ENCODE measurements at places on chromosomes 2 and 18.
A peak's percentile ranks its signal among the peaks of the same experiment; 100 is the strongest.

GRCh38 chr2:60836491-60836890 is 44.9 kb upstream of the REL start:
- no peak for DNase-seq

GRCh38 chr2:164896634-164897355 is 55.2 kb upstream of the COBLL1 start:
- DNase-seq = peak; percentile 34

- DNase-seq = no peak
These were observed 19.3 kb downstream of the PRKAG3 start for GRCh38 chr2:218812096-218812815.

GRCh38 chr2:226020176-226020575 is 620.7 kb downstream of the NYAP2 start:
- DNase-seq = no peak

DNA sequence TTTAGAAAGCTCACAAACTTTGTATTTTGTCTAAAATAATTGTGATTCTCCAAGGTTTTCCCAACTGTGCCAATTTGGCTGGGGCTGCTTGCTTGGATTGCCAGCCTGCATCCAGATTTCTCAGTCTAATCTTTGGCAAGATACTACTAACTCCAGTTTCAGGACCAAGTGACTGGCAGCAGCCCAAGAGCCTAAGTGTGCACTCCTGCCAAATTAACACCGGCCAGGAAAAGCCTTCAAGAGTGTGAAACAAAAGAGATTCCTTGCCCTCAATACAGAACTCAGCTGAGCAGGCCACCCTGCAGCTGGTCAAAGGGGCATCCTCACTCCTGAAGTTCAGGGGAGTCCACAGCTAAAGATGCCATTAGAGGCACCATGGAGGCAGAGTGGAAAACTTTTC is 589.0 kb upstream of the ACVR2A start:
- DNase-seq = no peak

DNA sequence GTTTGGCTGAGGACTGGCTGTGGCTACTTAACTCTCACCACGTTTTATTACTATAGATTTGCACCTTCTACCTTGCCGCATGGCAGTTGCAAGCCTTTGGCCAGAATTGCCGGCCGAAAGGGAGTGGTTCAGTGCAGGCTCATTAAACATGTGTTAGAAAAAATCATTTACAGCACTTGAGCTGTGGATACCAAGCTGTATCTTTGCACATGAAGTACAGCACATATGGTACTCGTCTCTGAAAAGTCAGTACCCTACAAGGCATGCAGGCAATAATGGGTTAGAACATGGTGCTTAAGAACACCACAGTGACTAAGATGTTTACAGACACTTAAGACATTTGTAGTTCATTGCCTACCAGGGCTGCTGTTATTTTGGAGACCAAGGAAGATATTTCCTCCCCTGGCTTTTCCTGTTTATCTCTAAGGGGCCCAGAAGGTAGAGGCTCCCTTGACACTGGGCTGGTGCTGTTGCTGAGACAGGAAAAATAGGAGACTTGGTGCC is 103.1 kb downstream of the ZNF532 start:
- DNase-seq = no peak

GRCh38 chr2:8408560-8409460 is 273.0 kb upstream of the ID2 start:
- DNase-seq = peak; percentile 83

DNA sequence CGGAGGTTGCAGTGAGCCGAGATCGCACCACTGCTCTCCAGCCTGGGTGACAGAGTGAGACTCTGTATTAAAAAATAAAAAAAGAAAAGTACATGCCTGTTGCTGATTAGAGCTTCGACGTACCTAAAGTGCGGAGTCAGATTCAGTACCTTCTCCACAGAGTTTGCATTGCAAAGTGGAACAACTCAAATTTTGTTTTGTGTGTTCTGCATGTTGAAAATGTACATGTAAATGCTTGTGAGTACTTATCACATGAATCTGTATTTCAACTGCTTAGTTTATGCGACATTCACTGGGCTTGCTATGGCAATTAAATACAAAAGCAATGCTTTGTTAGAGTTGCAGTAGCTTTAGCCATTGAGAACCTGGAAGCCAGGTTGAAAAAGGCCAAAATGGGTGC is 36.4 kb downstream of the ACTR2 start:
- DNase-seq = no peak

DNA sequence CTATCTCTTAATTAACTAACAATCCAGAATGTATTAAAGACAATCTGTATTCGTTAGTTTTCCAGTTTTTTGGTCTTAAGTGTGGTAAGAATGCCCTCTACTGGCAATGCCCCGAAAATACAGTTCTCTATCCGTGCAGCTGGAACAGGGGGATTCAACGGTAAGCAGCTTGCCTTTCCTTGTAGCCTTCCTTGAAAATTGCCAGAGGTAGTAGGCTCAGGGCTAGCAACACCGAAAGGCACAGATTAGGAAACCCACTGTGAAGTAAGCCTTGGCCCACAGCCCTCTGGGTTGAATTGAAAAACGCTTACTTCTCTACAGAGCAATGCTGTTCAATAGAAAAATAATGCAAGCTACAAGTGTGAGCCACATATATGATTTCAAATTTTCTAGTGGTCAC is 17.1 kb upstream of the VPS4B start:
- peak; percentile 60 for DNase-seq

- DNase-seq = no peak
These were observed 165.3 kb upstream of the STK17B start for GRCh38 chr2:196336715-196337114.

DNA sequence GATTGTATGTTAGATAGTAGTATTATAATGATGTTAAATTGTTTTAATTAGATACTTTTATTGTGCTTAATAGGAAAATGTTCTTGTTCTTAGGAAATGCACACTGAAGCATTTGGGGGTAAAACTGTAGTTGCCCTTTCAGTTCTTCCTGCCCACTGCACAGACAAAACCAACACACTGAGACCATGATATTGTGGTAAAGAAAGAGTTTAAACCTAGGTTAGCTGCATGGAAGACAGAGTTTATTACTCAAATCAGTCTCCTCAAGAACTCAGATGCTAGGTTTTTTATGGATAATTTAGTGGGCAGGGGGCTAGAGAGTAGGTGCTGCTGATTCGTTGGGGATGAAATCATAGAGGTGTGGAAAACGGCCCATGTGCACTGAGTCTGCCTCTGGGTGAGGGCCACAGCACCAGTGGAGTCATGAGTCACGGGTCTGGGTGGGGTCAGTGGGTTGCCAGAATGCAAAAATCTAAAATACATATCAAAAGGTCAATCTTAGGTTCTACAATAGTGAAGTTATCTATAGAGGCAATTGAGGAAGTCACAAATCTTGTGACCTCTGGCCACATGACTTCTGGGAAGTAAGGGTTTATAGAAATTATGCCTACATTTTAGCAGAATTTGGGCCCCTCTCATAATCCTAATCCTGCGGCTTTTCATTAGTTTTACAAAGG is 283.4 kb upstream of the FBXO11 start:
- no peak for DNase-seq

DNA sequence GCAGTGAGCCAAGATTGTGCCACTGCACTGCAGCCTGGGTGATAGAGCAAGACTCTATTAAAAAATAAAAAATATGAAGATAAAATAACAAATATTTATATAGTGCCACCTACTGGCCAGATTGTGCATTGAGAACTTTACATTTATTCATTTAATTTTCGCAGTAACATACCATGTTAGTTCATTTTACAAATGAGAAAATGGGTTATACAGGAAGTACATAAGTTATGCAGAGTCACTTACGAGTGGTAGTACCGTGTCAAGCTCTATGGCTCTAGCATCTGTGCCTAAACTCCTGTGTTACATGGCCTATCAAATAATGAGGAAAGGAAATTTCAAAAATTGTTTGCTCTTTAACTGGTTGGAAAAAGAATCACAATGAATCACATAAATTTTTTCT is 27.9 kb downstream of the RIF1 start:
- DNase-seq = no peak

DNA sequence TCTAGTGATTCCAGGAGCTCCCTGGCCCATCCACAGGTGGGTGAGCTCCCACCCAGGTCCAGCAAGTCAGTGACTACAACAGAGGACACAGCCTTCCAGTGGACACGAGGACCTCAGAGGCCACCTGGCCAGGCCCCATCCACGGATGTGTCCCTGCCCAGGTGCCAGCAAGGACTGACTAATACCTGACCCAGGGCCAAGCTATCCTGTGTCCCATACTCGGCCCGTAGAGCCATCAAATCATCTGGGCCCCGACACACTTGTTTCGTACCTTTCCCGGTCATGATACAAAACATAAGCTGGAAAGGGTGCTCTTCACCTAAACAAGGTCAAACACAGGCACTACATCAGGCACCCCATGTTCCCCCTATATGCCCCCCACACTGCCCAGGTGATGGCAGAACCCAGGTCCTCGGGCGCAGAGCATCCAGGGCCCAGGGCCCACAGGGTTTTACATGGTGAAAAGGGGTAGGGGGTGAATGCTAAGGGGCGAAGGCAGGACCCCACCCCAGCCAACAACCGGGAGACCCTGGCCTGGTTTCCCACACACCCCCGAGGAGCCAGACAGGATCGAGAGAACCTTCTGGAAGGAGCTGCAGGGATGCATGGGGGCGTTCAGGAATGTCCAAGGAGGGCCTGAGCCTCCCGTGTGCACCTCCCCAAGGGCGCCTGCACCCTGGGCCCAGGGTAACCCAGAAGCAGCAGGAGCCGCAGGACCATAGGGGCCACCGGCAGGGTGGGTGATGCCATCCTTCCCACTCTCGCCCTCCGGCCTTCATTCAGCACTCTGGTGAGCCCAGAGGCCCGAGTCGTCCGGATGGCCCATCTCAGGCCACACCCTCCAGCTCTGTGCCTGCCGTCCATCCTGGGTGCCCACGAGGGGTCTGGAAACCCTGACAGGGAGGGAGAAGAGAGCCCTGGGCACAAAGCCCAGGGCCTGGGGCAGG is 94.3 kb downstream of the HDAC4 start:
- no peak for DNase-seq

DNA sequence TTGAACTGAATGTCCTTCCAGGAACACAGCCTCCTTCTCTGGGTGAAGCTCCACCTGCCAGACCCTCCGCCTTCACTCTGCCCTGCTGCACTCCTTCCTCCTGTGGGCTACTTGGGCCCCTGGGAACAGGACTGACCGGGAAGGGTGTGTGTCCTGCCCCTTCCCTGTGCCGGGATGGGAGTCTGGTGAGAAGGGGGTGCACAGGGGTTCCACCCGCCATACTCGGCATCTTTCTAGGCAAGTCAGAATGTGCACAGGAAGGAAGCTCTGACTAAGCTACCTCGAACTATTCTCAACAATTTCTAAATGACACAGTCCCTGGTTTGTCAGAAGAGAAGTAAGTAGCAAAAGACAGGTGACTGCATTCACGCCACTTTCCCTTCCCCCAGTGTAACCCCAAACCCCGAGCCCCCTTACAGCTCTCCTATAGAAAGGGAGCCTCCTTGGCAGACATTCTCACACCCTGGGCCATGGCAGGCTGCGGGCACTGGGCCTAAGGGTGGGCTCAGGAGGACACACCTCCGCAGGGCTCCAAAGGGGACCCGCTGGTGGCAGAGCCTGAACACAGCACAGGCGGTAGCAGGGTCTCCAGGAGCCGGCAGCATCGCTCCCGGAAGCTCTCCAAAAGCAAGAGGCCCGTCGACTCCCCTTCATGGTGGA is 184.1 kb downstream of the HDAC4 start:
- DNase-seq = peak; percentile 72

DNA sequence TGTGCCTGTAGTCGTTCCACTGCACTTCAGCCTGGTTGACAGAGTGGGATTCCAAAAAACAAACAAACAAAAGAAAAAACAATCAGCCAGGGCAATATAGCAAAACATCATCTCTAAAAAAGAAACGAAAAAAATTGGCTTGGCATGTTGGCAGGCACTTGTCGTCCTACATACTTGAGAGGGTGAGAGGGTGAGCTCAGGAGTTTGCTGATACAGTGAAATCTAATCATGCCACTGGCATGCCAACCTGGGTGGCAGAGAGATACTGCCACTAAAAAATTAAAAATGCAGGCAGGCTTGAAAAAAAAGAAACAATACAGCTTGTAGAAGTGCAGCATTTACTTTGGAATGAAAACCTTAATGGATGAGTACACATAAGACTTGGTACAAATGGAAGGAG is 282.9 kb upstream of the RGPD4 start:
- DNase-seq = no peak

DNA sequence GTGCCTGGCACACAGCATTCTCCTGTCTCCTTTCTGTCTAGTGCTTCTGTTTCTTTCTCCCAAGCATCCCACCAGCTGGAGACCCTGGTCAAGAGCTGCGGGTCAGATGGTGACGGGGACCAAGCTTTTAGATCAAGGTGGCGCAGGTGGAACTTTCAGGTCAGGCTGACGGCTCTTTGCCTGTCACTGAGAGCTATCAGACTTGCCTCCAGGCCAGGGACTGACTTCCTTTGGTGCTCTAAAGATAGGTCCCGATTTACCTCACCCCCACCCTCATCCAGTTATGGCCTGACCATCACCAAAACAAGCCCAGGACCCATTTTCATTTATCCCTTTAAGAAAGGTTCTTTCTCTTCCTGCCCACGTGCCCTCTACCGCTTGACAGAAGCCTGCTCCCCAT is 1.2 kb upstream of the EMILIN1 start:
- no peak for DNase-seq

- no peak for DNase-seq
These were observed 58.0 kb upstream of the PEX13 start for GRCh38 chr2:60959501-60959900.

DNA sequence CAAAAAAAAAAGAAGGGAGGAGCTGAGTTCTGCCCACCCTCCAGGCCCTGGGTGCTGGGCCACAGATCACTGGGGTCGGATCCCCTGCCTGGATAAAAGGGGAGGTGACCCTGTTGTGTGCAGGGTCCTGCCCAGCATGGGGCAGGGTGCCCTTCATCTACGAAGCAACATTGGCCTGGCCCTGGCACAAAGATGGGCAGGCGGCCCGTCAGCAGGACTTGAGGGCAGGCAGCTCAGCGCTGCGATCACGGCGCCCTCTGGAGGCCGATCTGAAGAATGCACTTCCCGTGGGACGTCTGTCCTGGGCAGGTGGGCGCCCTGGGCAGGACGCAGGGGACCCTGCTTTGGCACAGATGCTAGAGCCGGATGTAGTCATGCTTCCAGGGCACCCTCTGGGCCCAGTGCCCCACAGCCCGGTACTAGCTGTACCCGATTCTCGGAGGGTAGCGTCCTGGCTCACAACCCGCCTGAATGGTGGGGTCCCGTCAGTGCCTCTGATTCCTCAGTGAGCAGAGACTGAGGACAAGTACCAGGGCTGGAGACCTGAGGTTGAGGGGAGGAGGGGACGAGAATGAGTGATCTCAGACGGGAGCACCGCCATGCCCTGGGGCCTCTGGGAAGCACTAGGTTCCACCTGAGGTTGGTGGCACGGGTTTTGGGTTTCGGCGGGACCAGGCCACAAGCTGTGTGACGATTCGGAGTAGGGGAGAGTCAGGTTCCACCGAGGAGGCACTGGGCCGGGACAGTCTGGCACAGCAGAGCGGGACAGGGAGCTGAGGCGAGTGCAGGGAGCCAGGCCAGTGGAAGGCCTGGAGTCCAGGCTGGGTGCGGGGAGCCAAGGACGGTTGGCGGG is 18.0 kb downstream of the ARID5A start:
- DNase-seq = peak; percentile 73

GRCh38 chr2:6214471-6214870 is 522.3 kb downstream of the SOX11 start:
- DNase-seq = no peak

- no peak for DNase-seq
These were observed 35.0 kb downstream of the STAT4 start for GRCh38 chr2:191115804-191116203.

- peak; percentile 30 for DNase-seq
These were observed 15.2 kb downstream of the BCL2L11 start for GRCh38 chr2:111135910-111136297.
